Naive thymus-derived CD4-positive, alpha-beta T cell (primary cell): ENCODE measurements at places on chromosomes 1 and 21. TPM values are rescaled to one million over a fixed set of nuclear protein-coding genes. Genes with fewer than 3 reads are reported as not detected.

DNA sequence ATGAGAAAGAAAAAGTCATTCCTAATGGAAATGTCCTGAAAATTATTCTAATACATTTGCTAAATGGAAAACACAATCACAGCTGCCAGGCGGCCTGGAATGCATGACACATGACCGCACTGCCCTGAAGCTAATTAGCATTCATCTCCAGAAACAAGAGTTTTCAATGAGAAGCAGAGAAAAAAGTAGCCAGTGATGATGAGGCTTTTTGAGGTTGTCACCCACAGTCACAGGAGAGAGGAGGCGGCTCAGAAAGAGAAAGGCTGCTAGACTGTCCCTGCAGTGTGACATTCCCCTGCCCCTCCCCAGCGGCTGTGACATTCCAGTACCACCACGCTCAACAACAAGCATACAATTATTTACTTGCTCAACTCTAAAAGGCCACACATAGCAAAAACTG, 122.9 kb upstream of the KRTAP19-8 start:
- no peak for DNase-seq

DNA sequence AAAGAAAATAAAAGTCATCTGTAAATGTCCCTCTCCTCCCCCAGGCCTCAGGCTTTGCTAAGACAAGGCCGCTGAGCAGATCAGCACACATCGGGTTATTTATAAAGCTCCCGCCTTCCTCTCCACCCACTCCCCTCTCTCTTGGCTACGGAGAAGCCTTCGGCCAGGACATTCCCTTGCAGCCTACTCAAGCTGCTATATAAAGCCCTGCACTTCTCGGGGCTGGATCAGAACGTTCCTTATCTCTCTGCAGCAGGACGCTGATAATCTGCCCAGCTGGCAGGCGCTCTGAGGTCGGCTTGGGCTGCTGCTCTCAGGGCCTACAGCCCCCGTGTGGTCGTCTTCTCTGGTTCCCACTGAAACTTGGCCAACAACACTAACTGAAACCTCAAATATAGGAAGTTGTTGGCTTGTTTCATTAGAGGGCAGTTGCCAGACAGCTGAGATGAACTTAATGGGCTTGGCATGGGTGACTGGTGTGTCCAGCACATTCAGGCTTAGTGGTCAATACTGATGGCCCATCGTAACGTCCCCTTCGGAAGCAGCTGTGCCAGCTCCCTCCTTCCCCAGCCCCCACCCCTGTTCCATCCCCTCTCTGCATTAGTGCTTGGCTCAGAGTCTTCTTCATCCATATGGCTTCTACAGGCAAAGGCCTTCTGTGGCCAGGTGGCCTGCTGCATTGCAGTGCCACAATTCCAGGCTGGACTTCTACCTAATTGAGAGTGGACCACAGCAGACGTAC, 64.6 kb downstream of the IER5 start:
- DNase-seq = no peak

The KCND3 gene
- not detected for polyA plus RNA-seq

DNA sequence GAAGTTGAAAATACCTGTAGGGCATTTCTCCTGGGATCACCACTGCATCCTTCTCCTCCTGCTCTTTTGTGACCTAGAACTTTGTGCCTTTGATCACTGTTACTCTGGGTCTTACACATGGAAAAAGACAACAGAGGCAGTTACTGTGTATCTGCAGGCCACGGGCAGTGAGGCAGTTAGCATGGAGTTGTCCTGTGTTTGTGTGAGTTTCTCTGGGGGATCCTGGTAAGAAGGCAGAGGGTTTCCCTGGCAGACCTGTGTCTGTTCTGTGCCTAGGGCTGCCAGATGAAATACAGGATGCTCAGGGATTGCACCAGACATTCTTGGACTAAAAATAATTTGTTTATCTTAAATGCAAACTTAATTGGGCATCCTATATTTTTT, 44.4 kb upstream of the SCCPDH start:
- no peak for DNase-seq

DNA sequence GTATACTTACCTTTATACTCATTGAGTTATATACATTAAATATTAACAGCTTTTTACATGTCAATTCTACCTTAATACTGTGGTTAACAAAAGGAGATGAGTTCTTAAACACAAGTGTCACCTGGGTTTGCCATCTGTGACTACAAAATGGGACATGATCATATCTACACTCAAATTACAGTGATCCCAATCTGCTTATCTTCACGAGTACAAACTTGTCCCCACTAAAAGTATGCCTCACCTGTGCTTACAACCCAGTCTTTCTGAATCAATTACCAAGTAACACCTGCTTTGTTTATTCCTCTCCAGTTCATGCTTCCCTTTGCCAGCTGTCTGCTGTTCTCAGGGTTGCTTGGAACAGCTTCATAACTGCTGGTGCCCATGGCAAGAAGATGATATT, 8.8 kb downstream of the CD1E start:
- no peak for DNase-seq

- DNase-seq = no peak
Measured at GRCh38 chr1:60911966-60912697, 170.2 kb upstream of the NFIA start.

DNA sequence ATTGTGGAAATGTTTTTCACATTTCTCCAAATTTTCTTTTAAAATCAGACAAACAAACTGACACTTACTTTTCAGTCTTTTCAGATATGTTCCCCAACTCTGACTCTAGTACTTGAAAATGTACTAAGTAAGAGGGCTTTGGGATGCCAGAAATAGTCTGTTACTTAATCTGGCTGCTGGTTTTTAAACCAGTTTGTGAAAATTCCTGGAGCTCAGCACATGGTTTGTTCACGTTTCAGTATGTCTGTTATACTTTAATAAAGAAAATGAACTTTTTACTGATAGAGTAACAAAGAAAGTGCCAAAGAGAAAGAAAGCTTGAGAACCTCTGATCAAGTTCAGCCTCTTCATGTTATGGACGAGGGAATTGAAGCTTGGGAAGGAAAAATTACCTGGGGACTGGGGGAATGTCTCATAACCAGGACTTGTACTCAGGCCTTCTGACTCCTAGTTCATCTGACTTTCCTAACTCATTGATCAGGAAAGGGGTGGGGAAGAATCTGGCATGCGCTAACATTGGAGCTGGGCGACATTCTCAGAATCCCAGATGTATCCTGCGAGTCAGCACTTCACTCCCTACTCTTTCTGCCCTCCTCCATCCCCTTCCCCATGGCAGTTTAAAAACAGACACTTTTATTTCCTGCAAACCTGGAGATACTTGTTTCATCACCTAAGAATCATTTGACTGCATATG, 30.8 kb upstream of the DNAJC6 start:
- no peak for DNase-seq
